NCI-H510A treated with DMSO at 0.1 percent for 48 hours (cell line): ENCODE measurements at places on chromosomes 6 and 20.

DNA sequence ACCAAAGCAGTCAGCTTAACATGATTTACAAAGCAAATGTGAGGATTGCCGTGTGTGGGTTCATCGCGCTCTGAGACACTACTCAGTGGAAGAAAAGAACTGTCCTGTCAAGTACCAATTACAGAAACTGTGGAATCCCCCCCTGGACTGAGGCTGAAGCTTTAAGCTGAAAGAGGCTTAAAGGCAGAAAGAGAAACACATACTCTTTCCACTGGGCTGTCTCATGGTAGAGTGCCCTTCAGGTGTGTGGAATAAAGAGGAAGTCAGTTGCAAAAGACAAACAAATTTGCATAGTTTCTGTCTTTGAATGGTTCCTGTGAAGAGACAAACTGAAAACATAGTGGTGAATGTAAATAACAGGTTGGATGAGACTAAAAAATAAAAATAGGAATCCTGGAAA lies 560.4 kb upstream of the SYNCRIP start:
- no peak for DNase-seq

GRCh38 chr6:38322138-38322537 lies 317.6 kb downstream of the BTBD9 start:
- no peak for DNase-seq

DNA sequence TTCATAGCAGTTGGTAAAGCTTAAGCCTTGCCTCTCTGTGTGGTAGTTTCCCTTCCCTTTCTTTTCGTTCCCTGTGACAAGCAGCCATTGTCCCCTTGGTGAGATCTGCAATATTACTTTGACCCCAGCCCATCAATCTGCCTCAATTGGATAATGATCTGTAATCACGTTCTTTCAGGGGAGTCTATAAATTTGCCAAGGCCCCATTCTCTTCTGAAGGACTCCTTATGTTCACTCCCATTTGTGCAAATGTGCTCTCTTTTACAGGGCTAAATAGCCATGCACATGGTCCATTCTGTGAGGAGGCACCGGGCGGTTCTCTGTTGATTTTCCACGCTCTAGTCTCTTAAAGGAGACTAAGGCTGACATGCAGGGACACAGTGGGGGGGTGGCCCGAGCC lies 660.4 kb upstream of the SLC35B3 start:
- no peak for DNase-seq

- peak; percentile 40 for DNase-seq
Measured at GRCh38 chr20:49276161-49276960, 1.5 kb downstream of the ZNFX1 start.

- no peak for DNase-seq
Measured at GRCh38 chr6:39543950-39544349, 181.3 kb downstream of the KIF6 start.

DNA sequence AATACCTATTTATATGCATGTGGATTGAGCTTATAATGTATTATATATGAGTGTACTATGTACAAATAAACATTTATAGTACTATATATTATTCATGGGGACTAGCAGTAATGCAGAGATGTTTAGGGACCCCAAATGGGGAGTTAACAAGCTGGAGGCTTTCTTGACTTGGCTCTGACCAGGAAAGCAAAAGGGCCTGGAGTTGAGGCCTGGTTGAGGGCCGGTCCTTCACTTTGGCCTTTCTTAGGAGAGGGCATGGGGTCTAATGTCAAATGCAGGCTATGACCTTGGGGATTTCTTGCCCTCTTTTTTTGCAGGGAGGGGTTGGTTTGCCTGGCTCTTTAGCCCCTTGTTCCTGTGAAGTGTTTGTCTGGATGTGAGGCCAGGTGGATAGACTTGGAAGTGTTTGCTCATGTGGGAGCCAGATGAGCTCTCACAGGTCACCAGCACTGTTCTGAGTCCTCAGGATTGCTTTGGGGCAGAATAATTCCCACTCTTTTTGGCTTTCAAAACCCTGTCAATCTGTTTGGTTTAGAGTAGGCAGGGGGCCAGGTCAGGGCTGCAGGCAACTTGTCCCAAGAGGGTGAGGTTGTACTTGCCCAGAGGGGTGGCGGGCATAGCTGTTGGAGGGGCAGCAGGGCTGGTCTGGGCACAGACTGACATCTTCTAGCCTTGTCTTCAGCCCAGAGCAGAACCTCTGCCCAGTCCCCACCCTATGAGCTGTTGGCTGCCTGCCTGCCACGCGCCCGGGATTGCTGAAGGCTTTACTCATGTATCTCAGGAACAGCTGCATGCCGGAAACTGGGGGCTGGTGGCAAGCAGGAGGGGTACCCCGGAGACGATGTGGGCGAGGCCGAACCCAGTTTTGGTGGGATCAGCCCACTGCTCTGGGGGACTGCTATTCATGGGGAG lies 14.6 kb downstream of the TJAP1 start:
- DNase-seq = peak; percentile 65

- peak; percentile 96 for DNase-seq
Measured at GRCh38 chr20:37524859-37525708, 2.6 kb downstream of the BLCAP start.

- DNase-seq = no peak
Measured at GRCh38 chr6:24227556-24227955, 101.5 kb downstream of the NRSN1 start.

GRCh38 chr6:124028117-124028516 lies 224.5 kb downstream of the NKAIN2 start:
- DNase-seq = peak; percentile 26

DNA sequence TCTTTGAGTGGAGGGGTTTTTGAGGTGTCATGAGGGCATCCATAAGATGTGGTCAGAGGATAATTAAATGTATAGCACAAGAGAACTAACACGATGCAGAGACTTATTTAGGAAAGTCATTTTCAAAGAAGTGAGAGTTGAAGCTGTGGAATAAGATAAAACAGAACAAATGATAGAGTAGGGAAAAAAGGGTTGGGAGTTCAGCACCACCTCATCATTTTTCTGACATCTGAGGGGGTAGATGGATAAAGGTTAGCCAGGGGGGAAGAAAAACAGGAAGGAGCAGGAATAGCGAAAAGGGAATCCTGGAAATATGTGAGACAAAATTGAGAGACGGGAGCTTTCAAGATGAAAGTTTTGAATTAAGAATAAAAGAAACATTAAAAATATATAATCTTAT lies 434.2 kb downstream of the NKAIN2 start:
- no peak for DNase-seq

DNA sequence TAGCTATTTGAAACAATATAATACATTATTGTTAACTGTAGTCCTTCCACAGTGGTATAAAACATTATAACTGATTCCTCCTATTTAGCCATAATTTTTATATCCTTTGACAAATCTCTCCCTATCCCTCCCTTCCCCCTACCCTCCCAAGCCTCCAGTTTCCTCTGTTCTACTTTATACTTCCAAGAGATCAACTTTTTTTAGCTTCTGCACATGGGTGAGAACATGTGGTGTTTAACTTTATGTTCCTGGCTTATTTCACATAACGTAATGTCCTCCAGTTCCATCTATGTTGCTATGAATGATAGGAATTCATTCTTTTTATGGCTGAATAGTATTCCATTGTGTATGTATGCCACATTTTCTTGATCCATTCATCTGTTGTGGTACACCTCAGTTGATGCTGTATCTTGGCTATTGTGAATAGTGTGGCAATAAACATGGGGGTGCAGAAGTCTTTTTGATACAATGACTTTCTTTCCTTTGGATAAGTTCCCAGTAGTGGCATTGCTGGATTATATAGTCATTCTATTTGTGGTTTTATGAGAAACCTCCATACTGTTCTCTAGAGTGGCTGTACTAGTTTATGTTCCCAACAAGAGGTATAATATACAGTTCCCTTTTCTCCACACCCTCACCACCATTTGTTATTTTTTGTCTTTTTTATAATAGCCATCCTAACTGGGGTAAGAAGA lies 205.0 kb downstream of the KCNQ5 start:
- no peak for DNase-seq
